ENCODE measurements at places on chromosomes 7 and 10.

GRCh38 chr10:27794157-27794556, 48.5 kb upstream of the MKX start:
- DNase-seq = no peak

GRCh38 chr7:17680026-17680425, 260.3 kb downstream of the SNX13 start:
- no peak for DNase-seq

DNA sequence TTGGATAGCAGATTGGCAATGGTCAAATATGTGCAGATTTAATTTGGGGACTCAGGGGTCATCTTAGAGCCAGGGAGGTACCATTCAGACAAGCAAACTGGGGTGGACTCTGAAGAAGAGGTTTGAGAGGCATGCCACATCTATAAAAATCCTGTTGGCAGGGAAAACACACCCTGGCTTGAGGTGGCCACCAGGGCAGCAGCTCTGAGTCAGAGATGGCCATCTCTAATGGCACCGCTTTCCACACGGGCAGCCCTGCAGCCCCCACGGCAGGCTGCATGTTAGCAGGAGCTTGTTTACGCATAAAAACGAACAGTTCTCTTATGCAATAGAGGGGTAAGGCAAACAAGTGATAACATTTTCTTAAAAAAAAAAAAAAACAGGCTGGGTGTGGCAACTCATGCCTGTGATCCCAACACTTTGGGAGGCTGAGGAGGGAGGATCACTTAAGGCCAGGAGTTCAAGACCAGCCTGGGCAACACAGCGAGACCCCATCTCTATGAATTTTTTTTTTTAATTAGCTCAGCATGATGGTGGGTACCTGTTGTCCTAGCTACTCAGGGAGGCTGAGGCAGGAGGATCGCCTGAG, 14.9 kb downstream of the DLG5 start:
- DNase-seq = no peak

GRCh38 chr7:142968229-142968628, 6.1 kb upstream of the KEL start:
- no peak for DNase-seq

- DNase-seq = no peak
Observed at GRCh38 chr10:3757638-3758490, 27.1 kb downstream of the KLF6 start.

DNA sequence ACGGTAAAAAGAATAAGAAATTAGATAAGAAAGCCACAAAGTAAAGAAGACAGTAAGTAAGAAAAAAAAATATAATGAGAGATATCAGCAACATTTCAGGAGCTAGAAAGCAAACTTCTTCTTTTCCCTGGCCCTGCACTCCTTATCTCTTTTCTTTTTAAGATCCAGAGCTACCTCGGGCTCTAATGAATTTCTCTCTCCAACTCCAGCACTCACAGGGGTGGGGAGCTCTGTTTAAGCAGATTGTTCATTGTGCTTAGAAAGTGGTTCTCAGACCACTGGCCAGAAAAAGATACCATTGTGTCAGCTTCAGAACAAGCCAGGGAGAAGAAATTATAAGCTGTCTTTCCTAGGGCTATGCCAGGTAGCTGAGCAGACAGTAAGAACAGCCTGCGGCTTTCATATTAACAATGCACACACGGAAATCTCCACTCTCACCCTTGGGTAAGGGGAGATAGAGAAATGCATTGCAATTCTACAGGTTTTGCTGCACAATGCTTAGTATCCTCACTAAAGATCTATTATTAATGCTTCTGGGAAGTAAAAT, 19.3 kb downstream of the OR2F1 start:
- no peak for DNase-seq

DNA sequence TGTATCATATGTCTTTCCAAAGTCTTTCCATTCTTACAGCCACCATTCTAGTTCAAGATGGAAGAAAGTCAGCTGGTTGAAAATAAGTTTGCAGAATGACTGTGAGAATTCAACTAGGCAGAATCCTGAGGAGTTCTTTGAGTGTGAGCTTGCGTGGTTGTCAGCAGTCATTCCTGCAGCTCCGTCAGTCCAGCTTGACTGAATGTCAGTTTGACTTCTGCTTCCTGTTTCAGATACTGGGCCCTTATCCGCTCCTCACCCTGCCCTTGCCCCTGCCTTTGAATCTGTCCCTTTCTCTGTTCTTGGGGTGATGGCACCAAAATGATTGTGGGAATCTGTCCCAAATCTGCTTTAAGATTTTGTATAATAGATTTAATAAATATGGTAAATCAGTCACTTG, 27.8 kb downstream of the SLC26A5 start:
- DNase-seq = no peak

DNA sequence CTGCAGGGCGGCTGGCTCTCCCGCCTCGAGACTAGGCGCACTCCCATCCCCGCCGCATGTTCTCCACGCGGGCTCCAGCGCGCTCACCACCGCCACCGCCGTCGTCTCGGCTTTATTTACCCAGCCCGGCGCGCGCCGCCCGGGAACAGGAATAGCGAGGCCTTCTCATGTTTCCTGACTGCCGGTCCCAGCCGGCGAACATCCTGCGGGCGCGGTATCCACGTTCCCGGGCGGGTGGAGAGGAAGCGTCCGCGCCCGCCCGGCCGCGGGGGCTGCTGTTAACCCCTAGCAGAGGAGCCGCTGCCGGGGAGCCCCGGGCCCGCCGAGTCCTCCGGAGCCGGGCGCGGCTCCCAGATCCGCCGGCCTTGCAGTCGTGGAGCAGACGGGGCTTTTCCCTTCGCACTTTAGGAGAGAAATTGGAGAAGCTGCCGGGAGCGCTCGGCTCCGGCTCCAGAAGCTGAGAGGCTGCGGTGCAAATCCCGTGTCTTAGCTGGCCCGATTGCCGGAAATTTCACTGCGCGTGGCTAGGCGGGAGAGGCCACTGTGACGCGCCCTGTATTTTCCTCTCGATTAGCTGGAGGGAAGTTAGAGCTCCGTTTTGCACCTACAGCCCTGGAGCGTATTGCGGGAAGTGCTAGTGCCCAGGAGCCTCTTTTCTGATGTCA, at the start of gene MKX:
TSS of gene MKX (minus strand) at position 88 of the 665 bp plus-strand sequence. CDS start 2,404 bp downstream, outside the sequence.
- no peak for DNase-seq

DNA sequence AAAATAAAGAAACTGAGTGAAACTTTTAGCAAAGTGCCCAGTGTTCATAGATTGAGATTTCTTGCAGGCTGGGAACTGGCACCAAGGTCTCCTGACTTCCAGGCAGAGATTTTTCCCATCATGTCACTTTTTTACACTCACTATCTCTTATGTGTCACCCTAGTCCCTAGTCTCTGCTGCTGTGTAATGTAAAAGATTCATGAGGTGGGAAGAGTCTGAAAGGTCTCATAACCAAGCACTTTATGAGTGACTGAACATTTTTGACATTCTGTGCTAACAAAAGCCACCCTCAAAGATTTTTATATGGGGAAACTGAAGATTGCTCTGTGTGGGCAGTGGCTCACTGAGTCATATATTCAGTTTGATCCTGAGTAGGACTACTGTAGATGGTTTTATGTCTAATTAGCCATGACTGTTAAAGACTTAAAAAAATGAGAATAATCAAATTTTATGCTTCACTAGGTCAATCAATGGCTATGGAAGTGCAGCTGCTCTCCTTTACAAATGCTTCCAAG, 900.3 kb upstream of the SORCS1 start:
- no peak for DNase-seq

DNA sequence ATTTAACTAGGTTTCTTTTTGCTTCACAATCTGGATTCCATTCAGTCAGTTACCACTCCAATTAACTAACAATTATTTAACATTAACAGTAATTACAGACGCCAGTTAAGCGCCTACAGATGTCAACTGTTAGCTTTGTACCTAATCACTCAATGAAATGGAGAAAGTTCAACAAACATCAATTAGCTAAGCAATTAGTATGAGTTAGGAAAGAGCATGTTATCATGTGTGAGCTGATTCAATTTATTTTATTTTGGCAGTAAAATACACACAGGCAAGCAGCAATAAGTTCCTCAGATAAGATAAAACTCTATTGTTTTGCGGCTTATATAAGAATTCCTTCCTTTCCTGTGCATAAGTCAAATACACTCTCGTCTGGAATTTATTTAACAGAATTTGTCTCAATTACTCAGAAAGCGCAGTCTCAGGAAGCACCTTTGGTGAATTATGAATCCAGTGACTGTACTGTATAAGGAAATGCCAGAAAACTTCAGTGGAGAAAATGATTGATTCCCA, 427.1 kb upstream of the GALNT17 start:
- DNase-seq = no peak

DNA sequence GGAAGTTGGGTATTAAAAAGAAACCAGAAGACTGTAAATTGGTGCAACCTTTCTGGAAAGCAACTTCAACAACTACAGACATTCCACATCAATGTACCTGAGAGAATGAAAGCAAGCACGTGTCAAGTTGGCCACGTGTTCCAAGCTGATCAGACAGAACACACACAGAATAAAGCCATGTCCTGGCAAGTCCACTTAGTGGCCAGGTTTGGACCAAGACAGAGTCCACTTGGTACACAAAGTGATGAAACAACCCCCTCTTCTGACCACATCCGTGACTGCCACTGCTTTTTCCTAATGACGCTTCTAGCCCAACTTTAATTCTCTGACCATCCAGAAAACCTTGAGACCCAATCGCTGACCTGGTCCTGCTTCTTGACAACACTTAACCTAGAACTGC, 109.4 kb downstream of the ABLIM1 start:
- no peak for DNase-seq

GRCh38 chr10:96075977-96076376, 32.6 kb downstream of the CCNJ start:
- DNase-seq = no peak

DNA sequence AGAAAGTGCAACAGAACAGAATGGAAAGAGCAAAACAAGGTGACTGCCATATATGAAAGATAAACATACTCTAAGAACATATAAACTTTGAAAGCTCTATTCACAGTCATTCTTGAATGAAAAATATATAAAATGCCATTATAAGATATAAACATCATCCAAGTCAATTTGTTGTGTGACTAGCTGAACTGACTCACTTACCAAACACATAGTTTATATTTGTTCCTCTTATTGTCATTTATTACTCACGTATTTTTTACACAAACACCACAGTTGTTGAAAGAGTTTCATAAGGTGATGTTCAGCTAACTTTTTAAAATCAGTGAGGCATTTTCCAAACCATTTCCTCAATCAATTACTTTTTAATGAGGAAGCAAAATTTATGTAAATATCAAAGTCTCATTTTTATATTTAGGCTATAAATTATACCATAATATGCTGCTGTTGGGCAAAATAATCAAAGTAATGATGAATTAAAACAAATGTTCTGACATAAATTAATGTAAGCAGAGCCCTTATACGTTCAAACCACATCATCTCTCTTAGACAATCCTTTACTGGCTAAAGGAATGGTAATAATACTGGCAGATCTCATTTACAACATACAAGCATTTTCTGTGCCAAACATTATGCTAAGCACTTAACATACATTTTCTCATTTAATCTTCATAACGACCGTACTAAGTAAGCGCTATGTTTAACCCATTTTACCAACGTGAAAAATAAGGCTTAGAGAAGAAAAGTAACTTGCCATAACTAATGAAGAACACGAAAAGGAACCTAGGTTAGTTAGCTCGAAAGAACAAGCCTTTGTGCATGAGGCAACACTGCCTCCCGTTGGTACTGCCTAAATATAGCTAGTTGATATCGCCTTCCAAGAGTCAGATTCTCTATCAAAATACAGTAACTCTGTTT, 7.3 kb downstream of the LRRN3 start:
- no peak for DNase-seq

GRCh38 chr10:84659497-84660439, 331.4 kb downstream of the CCSER2 start:
- peak; percentile 86 for DNase-seq

- DNase-seq = no peak
Observed at GRCh38 chr10:10396601-10397000, 621.1 kb upstream of the CELF2 start.

GRCh38 chr7:143434660-143435059, 8.6 kb upstream of the TAS2R60 start:
- no peak for DNase-seq

- DNase-seq = no peak
Observed at GRCh38 chr10:31197886-31198285, 121.1 kb upstream of the ZEB1 start.

- DNase-seq = no peak
Observed at GRCh38 chr7:92313055-92313454, 67.3 kb downstream of the ANKIB1 start.

DNA sequence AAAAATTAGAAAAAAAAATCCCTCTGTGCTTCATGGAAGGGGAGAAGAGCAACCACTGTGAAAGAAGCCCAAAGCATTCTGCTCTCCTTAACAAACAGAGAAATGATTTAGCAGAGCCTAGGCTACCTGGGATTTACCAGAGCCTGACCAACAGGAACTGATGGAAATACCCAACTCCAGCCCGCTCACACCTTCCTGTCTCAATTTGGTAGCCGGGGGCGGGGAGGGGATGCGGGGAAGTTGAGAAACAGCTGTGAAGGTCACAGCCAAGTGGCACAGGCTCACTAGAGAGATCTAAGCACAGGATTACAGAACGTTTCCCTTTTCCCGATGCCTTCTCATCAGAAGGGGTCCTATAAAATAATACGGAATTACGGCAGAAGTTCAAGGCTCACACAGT, 17.6 kb downstream of the RSU1 start:
- DNase-seq = no peak

- DNase-seq = no peak
Observed at GRCh38 chr10:132134241-132135052, 52.3 kb upstream of the DPYSL4 start.

DNA sequence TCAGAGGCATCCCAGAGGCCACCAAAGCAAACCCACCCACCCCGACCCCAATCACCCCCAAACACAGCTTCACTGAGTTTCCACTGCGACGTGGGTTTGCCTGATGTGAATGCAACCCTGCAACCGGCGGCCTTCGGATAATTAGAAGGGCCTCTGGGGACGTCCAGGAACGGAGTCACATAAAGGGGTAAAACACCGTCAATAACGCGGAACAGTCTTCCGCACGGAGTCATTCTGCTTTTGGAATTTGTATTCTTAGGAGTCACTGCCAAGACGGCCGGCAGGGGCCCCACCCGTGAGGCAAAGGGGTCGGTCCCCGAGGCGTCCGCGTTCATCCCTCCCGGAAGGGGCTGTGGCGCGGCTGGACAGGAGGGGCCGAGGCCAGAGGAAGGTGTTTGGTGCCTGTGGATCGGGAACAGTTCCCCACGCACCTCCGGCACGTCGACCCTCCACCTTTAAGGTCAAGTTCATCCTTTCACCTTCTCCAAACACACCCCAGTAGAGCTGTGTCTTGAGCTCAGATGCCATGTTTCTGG, 36.7 kb upstream of the PDGFA start:
- no peak for DNase-seq

GRCh38 chr7:156819733-156820295, 73.2 kb downstream of the LMBR1 start:
- no peak for DNase-seq

DNA sequence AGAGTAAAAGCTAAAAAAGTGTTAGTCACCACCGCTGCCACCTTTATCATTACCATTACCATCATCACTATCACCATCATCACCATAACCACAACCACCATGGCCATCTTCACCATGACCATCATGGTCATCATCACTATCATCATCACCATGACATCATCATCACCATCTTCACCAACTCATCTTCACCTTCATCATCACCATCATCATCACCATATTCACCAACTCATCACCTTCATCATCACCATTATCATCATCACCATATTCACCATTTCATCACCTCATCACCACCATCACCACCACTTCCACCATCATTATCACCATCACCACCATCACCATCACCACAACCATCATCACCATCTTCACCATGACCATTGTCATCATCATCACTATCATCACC, 46.5 kb upstream of the PDGFA start:
- DNase-seq = no peak

Data from esophagus muscularis mucosa (tissue), 4 donors.